ENCODE measurements at places on chromosomes 4 and X. TPM values are rescaled to one million over a fixed set of nuclear protein-coding genes. Genes with fewer than 3 reads are reported as not detected.

Gene PDGFRA
- total RNA-seq: 0.51 TPM

Gene PARM1
- 0.72 TPM for total RNA-seq

Gene ZNF711
- 0.78 TPM for total RNA-seq

Gene ARR3
- not detected for total RNA-seq

Gene AFF2
- not detected for total RNA-seq

Gene STAG2
- total RNA-seq: 38.6 TPM

Gene CXCL10
- total RNA-seq: 0.08 TPM

Gene KCNE5
- 0.09 TPM for total RNA-seq

Gene BMPR1B
- total RNA-seq: 5.0 TPM

Gene YY2
- total RNA-seq: 2.8 TPM

Gene CLGN
- total RNA-seq: 4.2 TPM

Gene FRAS1
- 1.8 TPM for total RNA-seq

Gene ATP8A1
- 0.03 TPM for total RNA-seq

Gene TBC1D9
- total RNA-seq: 6.5 TPM

Gene PLK4
- total RNA-seq: 15.3 TPM

Gene NAT8L
- total RNA-seq: 9.8 TPM

Gene ADGRL3
- total RNA-seq: 0.05 TPM

Gene TSPAN7
- 2.9 TPM for total RNA-seq

Gene CLNK
- not detected for total RNA-seq

Gene MAGEB2
- total RNA-seq: not detected

Gene ERVMER34-1
- 0.45 TPM for total RNA-seq

Gene NDST4
- not detected for total RNA-seq

Gene TMPRSS11A
- not detected for total RNA-seq

Gene MTMR8
- total RNA-seq: 0.33 TPM

Gene USP17L21
- not detected for total RNA-seq

Gene HTN3
- total RNA-seq: not detected

Gene RAI2
- total RNA-seq: 0.14 TPM

Gene COL4A6
- 17.1 TPM for total RNA-seq

Gene STARD8
- total RNA-seq: 1.9 TPM

Gene CT45A3
- 0.16 TPM for total RNA-seq

Gene CCDC160
- total RNA-seq: not detected

Gene TCEANC
- 0.63 TPM for total RNA-seq

Gene TMEM144
- 4.7 TPM for total RNA-seq

Gene PRKX
- total RNA-seq: 20.4 TPM

Gene NLRP2B
- not detected for total RNA-seq

Gene C4orf51
- not detected for total RNA-seq

Gene CT45A1
- not detected for total RNA-seq

Gene DCAF4L1
- 0.12 TPM for total RNA-seq

Gene CXCL11
- total RNA-seq: 0.18 TPM

Gene NDUFA1
- total RNA-seq: 239 TPM

Gene LYAR
- 27.4 TPM for total RNA-seq

Gene TRMT2B
- total RNA-seq: 13.4 TPM
